GM12892 (cell line): ENCODE measurements at places on chromosomes 5 and 9.

DNA sequence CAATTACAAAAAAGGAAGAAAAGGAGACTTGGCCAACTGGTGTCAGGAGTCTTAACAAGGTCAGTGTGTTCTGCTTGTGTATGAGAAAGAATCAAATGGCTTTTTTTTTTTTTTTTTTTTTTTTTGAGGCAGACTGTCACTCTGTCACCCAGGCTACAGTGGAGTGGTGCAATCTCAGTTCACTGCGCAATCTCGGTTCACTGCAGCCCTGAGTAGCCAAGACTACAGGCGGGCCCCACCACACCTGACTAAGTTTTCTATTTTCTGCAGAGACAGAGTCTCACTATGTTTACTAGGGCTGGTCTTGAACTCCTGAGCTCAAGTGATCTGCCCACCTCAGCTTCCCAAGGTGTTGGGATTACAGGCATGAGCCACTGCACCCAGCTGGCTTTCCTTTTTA lies 3.1 kb upstream of the IL7R start:
- no peak for DNase-seq

DNA sequence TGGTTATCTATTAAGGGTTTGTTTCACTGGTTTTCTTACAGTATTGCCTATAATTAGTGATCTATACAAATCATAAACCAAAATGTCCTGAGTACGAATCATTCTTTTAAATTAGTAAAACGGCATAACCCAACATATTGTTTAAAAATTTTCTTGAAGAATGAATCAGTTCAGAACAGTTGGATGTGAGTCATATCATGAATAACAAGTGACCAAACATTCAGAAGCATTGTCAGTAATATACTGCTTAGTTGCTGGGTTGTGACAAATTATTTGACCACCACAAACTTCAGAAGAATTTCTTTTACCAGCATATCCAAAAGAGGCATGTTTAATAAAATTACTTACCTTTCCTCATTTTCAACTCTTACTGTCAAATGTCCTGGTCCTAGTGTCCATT lies 111.2 kb downstream of the UNC13B start:
- no peak for DNase-seq

GRCh38 chr5:73922875-73923557 lies 297.0 kb downstream of the ARHGEF28 start:
- no peak for DNase-seq

DNA sequence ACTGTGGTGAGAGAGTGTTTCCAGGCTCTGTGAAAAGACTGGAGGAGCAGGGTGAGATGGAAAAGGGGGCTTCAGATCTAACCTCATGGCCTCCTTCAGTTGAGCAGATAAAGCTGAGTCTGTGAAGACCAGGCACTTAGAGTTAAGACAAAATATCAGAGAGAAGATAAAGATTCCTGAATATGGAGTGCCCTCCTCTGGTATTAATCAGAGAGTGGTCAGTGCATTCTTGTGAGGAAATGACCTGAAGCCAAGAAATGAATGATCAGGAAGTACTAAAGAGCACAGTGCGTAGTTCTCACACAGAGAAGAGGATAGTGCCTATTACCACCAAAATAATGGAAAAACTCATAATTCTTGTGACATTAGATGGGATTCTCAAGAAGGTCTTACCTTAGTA lies 1417.0 kb upstream of the ACO1 start:
- no peak for DNase-seq

DNA sequence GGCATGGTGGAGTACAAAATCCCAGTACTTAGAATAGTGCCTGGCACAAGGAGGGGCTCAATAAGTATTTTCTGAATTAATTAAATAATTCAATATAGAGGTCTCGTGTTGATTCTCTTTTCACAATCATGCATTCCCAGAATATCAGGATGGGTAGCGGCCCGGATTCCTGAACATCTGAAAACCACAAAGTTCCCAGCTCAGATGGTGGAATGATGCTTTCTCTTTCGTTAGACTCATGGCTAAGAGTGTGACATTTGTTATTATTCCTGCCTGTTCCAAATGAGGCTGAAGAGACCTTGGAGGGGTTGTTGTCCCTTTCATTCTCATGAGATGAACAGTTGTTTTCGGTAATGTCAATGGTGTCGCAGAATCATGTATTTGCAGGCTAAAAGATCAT lies 95.4 kb upstream of the LIFR start:
- DNase-seq, result no peak

- DNase-seq, result no peak
These were observed 47.5 kb upstream of the ORM1 start for GRCh38 chr9:114275246-114276004.

- no peak for DNase-seq
These were observed 483.9 kb downstream of the KDM4C start for GRCh38 chr9:7241694-7242093.

- DNase-seq, result no peak
These were observed 97.2 kb downstream of the CRB2 start for GRCh38 chr9:123453076-123453667.
